ENCODE measurements at places on chromosomes 4 and X. TPM values are rescaled to one million over a fixed set of nuclear protein-coding genes. Genes with fewer than 3 reads are reported as not detected.

DNA sequence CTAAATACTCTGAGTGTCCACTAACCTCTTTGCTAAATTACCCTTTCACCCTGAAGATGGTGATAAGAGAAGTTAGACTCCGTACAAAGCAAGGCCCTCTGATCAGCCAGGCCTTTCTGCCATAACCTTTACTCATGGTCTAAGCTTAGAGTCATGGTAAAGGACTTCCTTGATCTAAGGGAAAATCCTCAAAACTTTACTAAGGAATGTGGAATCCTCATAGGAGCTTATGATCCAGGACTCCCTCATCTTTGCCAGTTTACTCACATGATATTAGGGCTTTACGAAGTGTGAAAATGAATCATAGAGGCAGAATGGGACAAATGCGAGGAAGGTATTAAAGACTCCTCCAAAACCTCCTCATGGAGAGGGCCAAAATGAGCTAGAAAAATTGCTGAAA, 7.9 kb upstream of the FAM13A start:
- H3K27ac ChIP-seq, result no peak overlapping the region
- no peak overlapping the region for H3K4me3 ChIP-seq
- DNase-seq, result no peak
- H3K4me1 ChIP-seq, result no peaks in the 10 kb centered on the region

GRCh38 chrX:151902813-151903591, 9.7 kb upstream of the MAGEA4 start:
- H3K4me3 ChIP-seq, result no peak overlapping the region
- DNase-seq, result no peak
- no peaks in the 10 kb centered on the region for H3K36me3 ChIP-seq
- H3K27me3 ChIP-seq, result no peaks in the 10 kb centered on the region
- no peaks in the 10 kb centered on the region for H3K4me1 ChIP-seq

DNA sequence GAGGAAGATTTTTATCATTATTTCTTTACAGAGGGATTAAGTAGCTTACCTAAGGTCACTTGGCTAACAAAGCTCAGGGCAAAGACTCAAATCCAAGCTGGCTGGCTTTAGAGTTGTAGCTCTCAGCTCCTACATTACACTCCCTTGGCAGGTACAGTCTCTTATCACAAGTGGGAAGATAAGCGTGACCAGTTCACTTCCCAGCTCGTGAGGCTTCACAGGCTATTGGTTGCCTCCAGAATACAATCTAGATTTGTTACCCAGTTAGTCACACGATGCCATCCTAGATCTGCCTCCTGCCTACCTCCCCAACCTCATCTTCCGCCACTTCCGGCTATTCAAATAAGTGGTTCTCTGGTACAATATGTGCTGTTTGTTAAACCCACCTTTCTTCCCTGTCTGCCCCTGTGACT, 3.7 kb downstream of the MMRN1 start:
- no peak overlapping the region for H3K27ac ChIP-seq
- no peak overlapping the region for H3K4me3 ChIP-seq
- no peaks in the 10 kb centered on the region for H3K36me3 ChIP-seq
- no peaks in the 10 kb centered on the region for H3K4me1 ChIP-seq

GRCh38 chr4:108168160-108168670, 517 bp downstream of the LEF1 start:
- no peak overlapping the region for H3K27ac ChIP-seq
- H3K4me3 ChIP-seq, result peak overlapping the region; percentile 59
- no peaks in the 10 kb centered on the region for H3K36me3 ChIP-seq
- peaks cover 14% of the 10 kb centered on the region for H3K4me1 ChIP-seq
- peaks cover 88% of the 10 kb centered on the region for H3K27me3 ChIP-seq

DNA sequence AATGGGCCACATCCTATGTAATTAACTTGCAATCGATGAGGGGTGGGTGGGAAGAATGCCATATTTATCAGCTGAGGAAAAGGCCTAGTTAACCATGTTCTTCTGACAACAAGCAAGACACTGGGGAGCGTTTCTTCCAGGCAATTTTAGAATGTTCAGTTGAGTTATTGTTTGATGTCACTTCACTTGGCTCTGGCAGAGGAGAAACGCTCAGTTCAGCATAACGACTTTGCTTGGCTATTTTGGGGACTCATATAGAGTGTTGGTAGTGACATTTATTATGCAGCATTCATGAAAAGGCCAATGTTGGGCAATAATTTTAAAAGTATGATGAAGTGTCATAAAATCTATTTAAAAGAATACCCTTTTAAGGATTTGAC, 648 bp downstream of the SYNPO2 start:
- H3K36me3 ChIP-seq, result no peaks in the 10 kb centered on the region
- H3K27me3 ChIP-seq, result no peaks in the 10 kb centered on the region
- peak overlapping the region; percentile 89 for H3K27ac ChIP-seq
- H3K4me1 ChIP-seq, result peaks cover 15% of the 10 kb centered on the region
- H3K4me3 ChIP-seq, result peak overlapping the region; percentile 91

- no peak overlapping the region for H3K4me3 ChIP-seq
- H3K27me3 ChIP-seq, result no peaks in the 10 kb centered on the region
- no peak overlapping the region for H3K27ac ChIP-seq
- no peak for DNase-seq
- H3K4me1 ChIP-seq, result no peaks in the 10 kb centered on the region
Observed at GRCh38 chrX:23788521-23788920, 5.5 kb downstream of the SAT1 start.

The ODAM gene
- not detected for polyA plus RNA-seq

The ABLIM2 gene
- polyA plus RNA-seq, result 0.53 TPM
